ENCODE measurements at places on chromosomes 13 and 19.

DNA sequence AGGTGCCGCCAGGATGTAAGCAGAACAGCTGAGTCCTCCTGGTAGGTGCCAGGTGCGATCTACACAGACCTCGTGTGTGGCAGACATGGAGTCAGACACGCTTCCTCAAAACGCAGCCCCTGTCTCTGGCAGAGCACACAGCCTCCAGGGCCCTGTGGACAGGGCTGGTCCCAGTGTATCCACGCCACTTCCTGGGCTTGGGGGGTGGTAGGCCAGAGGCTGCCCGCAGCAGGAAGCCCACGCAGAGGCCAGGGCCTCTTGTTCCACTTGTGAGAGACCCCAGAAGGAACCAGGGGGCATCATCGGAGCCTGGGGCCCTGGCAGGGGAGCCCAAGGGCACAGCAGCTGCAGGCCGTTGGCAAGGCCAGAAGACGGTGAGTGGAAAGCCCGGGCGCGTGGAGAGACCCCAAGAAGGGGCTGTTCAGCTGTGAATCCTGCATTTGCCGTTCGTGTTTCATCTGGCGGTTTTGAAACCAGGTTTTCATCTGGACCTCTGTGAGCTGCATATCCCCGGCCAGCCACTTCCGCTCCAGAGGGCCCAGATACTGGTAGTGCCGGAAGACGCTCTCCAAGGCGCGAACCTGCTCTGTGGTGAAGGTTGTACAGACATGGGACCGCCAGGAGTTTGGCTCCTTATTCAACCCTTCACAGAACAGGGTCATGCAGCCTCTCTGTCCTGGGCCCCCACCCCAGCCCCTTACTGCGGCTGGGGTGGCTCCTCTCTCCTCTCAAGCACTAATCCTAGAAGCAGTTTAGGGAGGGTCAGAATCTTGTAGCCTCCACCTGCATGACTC is 25.1 kb upstream of the SLITRK1 start:
- peak; percentile 26 for DNase-seq

DNA sequence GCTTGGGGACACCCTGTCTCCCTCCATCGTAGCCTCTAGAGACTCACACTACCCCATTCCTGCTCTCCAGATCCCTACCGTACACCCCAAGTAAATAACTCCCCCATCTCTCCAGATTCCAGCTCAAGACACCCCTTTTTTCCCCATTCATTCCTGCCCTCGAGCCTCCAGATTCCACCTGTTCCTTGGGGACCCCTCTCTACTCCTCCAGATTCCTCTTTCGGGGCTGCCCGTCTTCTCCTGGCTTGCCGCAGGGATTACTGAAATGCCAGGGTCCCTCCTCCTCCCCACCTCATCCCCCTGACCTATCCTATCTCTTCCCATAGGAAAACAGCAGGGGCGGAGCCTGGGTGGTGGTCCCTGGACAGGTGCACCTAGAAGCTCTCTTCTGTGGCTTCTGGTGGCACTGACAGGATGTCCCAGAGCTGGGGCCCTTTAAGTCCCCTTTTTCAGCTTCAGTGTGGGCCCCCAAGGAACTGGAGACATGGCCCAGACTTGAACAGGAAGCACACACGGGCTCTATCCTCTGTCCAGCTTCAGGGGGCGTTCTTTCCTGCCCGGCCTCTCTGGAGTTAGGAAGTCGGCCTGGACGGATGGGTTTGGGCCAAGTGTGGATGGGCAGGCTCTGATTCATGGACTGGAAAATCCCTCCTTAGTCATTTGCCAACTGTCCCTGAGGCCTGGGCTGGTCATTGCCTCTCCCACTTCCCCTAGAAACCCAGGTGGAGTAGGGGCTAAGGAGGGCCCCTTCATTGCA is 1.2 kb downstream of the ZSWIM4 start:
- peak; percentile 91 for DNase-seq

DNA sequence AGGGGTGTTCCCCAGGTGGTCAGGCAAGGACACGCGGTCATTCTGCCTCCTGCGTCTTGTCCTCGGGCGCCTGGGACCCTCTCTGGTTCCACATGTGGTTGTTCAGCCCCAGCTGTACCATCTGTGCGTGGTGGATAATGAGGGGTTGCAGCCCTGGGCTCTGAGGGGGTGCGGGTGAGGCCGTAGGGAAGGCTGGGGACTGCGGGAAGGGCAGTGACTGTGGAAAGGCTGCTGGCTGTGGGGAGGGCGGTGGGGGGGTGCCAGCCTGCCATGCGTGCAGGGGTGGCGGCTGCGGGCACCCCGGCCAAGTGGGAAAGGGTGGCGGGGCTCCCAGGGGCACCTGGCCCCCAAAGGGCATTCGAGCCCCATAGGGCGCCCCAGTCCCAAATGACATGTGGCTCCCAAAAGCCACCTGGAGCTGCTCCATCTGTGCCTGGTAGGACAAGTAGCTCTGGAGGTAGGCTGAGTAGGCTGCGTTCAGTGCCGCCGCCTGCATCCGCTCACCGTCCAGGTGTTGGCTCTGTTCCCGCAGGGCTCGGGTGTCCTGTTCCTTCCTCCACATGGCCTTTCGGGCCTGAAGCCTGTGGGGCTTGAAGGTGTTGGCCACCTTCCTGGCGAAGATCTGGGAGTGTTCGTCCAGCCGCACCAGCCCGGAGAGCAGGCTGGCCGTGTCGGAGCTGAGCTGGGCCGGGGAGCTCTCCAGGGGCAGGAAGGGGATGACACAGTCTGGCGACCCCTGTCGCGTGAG is 15.1 kb downstream of the TICAM1 start:
- no peak for DNase-seq

GRCh38 chr13:83853771-83854170 is 28.5 kb downstream of the SLITRK1 start:
- DNase-seq, result no peak

DNA sequence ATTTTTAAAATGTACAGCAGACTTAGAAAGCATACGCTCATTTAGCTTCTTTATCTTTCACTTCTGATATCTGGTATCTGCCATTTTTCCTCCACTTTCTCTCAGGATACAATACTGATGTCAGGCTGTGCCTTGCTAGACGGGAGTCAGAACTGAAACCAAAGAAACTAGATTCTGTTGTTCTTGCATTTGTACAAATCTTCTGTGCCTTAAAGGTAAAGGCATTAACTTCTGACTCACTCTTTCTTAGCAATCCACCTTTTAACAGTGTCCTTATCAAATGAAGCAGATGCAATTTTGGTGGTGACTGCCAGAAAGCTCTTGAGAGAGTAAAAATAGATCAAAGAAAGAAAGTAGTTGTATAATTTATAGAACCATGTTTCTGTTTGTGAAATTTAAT is 370.4 kb downstream of the PCDH20 start:
- no peak for DNase-seq

- DNase-seq, result peak; percentile 33
These were observed 10.6 kb downstream of the CALM3 start for GRCh38 chr19:46611776-46612175.

- DNase-seq, result no peak
These were observed 134.7 kb upstream of the SLITRK5 start for GRCh38 chr13:87536499-87536898.

Measured in aorta (tissue), 5 donors.